ENCODE measurements at places on chromosomes 16 and 17.
A peak's percentile ranks its signal among the peaks of the same experiment; 100 is the strongest.

GRCh38 chr16:17330044-17330443 is 140.7 kb downstream of the XYLT1 start:
- H3K4me1 ChIP-seq = peaks cover 2% of the 10 kb centered on the region
- peak overlapping the region; percentile 81 for H3K27ac ChIP-seq
- DNase-seq = no peak

- no peaks in the 10 kb centered on the region for H3K27me3 ChIP-seq
- no peak overlapping the region for H3K27ac ChIP-seq
- no peaks in the 10 kb centered on the region for H3K36me3 ChIP-seq
- no peaks in the 10 kb centered on the region for H3K4me1 ChIP-seq
- no peak overlapping the region for H3K4me3 ChIP-seq
- DNase-seq = no peak
Measured at GRCh38 chr17:27413792-27414191, 42.5 kb upstream of the KSR1 start.

- H3K4me3 ChIP-seq = peak overlapping the region; percentile 72
- H3K4me1 ChIP-seq = peaks cover 4% of the 10 kb centered on the region
- peak; percentile 39 for DNase-seq
- H3K36me3 ChIP-seq = no peaks in the 10 kb centered on the region
Measured at GRCh38 chr17:1229349-1229899, 40.8 kb upstream of the BHLHA9 start.

DNA sequence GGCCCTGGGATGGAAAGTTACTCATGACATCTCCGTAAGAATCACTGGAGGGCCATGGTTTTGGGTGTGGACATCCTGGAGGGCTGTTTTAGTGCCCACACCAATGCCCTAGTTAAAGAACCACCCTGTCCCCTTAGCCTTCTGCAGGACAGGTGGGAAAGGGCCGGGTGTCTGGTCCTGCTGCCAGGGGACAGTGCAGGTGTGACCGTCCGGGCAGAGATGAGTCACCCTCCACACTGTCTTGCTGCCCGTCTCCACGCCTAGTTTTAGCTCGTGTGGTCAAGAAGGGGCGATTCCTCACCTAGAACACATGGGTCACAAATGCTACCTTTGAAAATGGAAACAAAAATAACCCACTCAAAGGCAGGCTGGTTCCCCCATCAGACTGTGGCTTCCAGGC is 17.0 kb downstream of the CEP295NL start:
- no peaks in the 10 kb centered on the region for H3K36me3 ChIP-seq
- peaks cover 46% of the 10 kb centered on the region for H3K4me1 ChIP-seq
- peak overlapping the region; percentile 97 for H3K27ac ChIP-seq
- no peak for DNase-seq

DNA sequence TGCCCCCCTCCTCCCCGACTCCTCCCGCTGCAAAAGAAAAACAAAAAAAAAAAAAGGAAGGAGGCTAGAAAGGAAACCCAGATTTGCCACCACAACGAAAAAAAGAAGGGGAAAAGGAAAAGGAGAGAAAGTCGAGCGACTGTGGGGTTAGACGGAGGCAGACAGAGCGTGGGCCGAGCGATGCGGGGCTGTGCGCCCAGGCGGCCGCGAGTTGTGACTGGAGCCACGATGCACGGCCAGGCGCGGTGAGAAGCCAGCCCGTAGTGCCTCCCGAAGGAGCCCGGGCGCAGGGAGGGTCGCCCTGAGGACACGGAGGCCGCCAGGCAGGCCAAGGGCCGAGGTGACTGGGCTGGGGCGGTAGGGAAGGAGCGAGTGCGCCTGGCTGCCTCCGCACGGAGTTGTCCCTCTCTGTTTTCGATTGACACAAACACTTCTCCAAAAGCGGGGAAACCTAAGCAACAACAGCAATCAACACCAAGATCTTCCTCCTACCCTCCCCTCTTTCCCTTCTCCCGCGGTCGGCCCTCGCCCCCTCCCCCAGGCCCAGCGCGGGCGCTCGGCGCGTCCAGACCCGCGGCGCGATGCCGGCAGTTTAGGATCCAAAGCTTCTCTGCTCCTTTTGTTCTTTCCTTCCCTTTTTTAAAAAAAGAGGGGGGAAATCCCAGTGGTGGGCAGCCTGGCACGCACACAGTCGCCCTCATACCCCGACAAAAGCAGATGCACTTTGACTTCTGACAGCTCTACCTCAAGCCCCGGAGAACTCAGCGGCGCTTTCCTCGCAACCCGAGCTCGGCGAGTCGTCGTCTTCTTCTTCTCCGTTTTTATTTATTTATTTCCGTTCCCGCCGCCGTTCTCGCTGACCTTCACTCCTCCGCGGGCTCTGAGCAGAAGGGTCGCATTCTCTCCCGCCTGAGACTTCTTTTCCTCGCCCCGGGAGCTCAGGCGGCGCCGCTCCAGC is at the start of gene LHX1:
Gene LHX1 (plus strand): TSS at position 475 of the 958 bp plus-strand sequence. CDS start 723 bp downstream, outside the sequence.
- H3K4me1 ChIP-seq = peaks cover 3% of the 10 kb centered on the region
- H3K36me3 ChIP-seq = no peaks in the 10 kb centered on the region
- no peak for DNase-seq
- H3K27ac ChIP-seq = no peak within 1 kb of the TSS
- peak within 1 kb of the TSS; percentile 25 for H3K4me3 ChIP-seq
- H3K27me3 ChIP-seq = peaks cover 73% of the 10 kb centered on the region

- no peak overlapping the region for H3K27ac ChIP-seq
- H3K4me3 ChIP-seq = no peak overlapping the region
- DNase-seq = no peak
- no peaks in the 10 kb centered on the region for H3K36me3 ChIP-seq
Measured at GRCh38 chr17:30821871-30822723, 2.4 kb downstream of the CRLF3 start.

GRCh38 chr17:153851-154250 is 16.5 kb downstream of the SCGB1C2 start:
- H3K4me1 ChIP-seq = no peaks in the 10 kb centered on the region
- no peak overlapping the region for H3K27ac ChIP-seq
